Skeletal muscle cell (primary cell): ENCODE measurements at places on chromosomes 12 and 14.

DNA sequence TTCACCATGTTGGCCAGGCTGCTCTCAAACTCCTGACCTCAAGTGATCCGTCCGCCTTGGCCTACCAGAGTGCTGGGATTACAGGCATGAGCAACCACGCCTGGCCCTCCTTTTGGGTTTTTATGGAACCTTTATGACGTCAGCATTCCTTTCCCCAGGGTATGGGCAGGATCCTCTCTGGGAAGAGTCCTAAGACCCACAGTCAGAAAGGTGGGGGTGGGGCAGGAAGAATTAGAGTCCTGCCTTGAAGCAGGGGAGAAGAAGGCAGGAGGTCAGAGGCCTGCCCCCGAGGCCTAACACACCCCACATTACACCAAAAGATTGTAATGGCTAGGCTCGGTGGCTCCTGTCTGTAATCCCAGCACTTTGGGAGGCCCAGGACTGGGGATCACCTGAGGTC is 30.8 kb upstream of the CDK17 start:
- no peak for DNase-seq

DNA sequence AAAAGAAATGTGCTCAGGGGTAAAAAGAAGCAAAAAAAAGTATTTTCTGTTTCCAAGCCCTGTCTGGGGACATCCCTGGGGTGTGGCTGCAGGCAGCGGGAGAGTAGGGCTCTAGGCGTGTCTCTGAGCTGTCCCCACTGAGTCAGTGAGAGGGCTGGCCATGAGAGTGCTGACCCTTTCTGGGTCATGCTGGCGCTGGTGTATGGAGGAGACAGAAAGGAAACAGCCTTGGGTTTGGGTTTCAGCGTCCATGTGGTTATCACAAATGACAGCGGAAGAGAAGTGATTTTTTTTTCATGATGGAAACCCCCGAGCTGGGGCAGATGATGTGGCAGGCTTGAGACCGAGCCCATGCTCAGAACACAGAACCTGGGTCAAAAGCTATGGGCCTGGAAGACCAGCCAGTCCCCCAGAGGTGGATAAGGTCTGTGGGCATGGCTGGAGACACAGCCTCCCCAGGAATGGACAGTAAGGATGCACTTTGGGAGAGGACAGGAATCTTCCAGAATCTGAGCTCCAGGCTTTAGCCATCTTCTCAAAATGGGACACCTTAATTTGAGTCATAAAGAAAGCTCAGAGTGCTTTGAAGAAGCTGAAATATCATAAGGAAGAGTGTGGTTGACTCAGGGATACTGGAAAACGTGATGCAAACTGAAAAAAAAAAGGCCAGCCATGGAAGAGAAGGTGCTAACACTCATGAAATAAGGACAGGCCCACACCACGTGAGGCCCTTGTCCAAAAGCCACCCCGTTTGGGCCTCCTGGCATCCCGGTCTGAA is 36.2 kb downstream of the SYNE3 start:
- no peak for DNase-seq

DNA sequence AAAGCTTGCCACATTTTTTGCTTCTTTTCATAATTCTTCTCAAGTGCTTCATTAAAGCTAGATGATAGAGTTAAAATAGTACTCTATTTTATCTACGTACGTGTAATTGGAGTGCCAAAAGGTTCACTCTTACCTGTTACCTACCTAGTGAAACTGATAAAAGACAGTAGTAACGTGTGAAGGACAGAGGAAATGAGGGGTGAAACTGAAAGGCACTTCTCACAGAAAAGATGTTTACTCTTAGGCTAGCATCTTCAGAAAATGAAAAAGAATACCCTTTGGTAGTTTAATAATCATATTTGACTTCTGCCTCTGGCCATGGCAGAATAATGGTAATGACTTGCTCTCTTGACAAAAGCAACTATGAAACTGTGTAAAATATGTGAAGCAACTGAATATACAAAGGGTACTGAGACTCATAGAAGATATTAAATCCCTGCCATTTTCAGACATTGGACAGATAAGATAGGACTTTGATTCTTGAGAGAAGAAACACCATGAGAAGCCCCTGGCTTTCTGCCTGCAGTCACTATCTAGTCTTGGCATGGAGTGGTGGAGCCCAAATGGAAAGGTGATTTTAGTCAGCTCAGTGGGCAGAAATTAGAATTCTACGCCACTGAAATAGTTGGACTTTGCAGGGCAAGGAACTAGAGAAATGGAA is 6.3 kb upstream of the EVL start:
- no peak for DNase-seq

- DNase-seq, result no peak
Measured at GRCh38 chr12:123519141-123520001, 14.1 kb downstream of the RILPL1 start.

- peak; percentile 60 for DNase-seq
Measured at GRCh38 chr12:46404225-46404631, 31.7 kb upstream of the SLC38A2 start.

GRCh38 chr12:10771132-10771733 is 31.2 kb downstream of the TAS2R7 start:
- peak; percentile 5 for DNase-seq

DNA sequence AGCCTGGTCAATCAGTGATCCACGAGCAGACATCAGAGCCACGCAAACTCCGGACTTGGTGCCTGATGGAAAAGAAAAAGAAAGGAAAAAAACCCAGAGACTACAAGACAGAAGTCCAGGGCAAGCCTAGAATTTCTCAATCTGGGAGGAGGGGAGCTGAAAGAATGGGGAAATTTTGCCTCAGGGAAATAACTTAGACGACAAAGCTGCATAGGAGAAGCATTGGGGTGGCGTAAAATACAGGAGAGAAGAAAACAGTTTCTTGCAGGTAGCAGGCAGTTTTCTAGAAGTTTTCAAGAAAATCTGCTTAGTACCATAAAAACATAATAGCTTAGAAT is 2.6 kb upstream of the SLC11A2 start:
- DNase-seq, result no peak
